ENCODE measurements at places on chromosomes 1 and 21.

DNA sequence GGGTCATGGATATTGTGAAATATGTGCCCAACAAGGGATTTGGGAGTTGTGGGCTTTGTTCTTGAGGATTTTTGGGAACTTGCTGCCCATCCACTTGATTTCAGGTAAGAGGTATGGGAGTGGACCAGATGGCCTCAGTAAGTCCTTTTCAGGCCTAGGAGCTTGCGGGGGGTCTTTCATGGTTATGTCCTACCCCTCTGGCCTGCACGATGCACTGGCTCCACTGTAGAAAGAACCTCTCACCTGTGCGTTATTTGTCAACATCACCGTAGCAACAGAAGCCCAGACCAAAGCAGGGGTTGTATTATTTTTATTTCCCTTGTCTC is 8.6 kb downstream of the RIIAD1 start:
- no peak for DNase-seq

- no peak for DNase-seq
Measured at GRCh38 chr1:228277491-228278431, 69.9 kb downstream of the OBSCN start.

- no peak for DNase-seq
Measured at GRCh38 chr1:243793298-243793697, 56.7 kb downstream of the AKT3 start.

DNA sequence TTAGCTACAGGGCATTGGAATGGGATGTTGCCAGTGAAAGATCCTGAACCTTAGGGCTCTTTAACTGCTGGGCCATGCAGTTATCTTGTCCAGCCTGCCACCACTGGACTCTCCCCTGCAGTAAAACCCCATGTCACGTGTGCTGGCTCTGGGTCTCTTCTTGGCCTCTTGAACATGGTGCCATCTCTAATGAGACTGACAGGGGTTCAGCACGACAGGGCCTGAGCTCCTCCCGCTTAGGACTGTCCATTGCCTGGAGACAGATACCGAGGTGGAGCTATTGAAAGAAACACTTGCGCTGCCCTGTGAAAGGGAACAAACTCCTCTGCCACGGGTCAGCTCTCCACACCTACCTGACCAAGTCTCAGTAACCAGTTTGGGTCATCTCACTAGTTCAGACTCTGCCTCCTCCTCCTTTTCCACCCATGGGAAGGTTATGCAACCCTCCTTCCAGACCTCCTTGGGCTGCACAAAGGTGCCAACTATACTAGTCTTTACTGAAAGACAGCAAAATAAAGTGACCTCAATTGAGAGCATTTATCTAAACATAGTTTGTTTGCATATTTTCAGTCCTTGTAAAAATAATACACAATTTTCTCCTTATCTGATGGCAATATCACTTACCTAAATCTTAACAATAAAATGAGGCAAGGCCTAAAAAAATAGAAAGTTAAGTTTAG is 66.0 kb downstream of the GNG12 start:
- no peak for DNase-seq

DNA sequence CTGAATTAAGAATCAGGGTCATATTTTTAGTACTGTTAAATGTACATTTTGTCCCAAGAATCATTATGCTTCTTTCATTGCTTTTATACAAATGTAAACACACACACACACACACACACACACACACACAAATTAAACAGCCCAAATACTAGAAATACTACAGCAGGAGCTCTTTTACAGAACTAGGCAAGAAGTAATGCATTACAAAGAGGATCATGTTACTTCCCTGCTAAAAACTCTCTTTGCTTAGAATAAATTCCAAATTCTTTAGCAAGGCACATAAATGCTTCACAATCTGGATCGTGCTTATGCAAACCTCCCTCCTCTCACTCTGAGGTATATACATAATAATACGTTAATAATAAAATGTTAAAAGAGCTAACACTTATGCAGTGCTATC is 720.4 kb upstream of the ADGRL4 start:
- no peak for DNase-seq

DNA sequence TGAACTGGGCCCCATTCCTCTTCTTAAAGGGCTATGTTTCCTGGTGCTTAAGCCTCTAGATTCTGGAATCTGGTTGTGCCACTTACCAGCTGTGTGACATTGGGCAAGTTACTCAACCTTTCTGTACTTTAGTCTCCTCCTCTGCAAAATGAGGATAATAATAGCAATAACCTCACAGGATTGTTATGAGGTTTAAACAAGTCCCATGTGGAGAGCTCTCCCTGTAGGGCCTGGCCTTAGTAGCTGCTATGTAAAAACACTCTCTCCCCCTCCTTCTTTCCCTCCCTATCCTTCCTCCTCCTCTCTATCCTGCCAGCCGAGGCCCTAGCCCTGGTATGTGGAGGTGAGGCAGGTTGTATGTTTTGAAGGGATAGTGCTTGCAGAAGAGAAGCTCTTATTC is 8.2 kb upstream of the PEAR1 start:
- DNase-seq: no peak

DNA sequence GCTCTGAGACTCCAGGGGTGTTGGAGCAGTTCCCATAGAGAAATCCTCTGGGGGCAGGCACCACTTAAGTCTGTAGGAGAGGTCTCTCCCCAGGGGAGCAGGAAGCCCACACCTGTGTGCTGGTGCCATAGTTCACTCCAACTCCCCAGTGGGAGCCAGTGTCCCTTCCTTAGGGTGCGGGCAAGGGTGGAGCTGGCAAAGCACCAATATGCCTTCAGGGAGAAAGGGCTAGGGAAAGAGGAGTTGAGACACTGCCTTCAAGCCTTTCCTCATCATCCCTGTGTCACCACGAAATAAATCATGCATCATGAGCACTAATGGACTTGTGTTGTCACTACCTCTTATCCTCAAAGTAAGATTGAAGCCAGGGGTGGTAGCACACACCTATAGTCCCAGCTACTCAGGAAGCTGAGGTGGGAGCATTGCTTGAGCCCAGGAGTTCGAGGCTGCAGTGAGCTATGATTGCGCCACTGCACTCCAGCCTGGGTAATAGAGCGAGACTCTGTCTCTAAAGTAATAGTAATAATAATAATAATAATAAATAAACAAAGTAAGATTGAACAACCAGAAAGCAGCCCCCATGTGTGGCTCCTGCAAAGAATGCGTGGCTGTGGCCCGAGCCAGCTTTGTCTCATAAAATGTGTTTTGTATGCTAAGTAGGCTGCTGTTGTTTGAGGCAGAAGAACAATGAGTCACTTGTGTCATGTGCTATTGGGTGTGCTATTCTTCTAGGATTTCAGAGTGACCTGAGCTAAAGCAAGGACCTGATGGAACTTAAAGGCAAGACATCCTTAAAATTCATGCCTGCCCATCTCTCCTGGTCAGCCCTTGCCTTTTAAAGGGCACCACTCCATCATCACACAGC is 6.7 kb upstream of the TIE1 start:
- no peak for DNase-seq

DNA sequence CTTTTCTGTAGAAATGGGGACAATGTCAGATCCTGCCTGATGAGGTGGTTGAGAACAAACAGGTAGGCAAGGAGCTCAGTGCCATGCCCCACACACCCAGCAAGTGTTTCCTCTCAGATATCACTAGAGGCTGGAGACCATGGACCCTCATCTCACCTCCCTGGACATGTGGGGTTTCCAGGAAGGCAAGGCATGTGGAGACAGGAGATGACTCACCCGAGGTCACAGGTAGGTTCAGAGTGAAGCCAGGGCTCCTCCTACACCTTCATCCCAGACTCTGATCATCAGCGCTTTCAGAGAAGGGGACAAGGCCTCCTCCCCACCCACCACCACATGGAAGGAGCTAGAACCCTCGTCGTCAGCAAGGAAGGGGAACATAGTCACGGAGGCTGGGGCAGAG is 69.2 kb downstream of the MATN1 start:
- no peak for DNase-seq

DNA sequence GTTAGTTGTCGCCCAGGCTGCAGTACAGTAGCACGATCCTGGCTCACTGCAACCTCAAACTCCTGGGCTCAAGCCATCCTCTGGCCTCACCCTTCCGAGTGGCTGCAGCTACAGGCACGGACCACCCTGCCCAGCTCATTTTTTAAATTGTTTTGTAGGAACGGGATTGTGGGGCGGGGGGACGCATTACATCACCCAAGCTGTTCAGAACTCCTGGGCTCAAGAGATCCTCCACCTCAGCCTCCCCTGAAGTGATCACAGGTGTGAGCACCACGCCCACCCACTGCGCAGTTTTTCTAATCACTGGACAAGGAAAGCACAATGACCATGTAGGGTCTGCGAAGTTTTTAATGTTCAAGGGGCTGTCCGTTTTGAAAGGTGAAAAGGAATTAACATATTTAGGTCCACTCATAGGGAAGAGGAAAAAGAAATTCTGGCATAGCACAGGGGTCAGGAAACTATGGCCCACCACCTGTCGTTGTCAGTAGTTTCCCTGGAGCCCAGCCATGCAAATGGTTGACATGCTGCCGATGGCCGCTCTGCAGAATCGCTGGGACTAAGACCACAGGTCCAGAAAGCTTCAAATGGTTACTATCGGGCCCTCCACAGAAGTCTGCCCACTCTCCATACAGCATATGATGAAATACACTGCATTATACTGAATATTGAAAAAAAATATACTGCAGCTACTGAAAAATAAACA is 26.0 kb downstream of the SETD4 start:
- DNase-seq: no peak

GRCh38 chr21:36415375-36415774 is 30.2 kb downstream of the CHAF1B start:
- DNase-seq: no peak

GRCh38 chr1:225652729-225653462 is at the start of gene ENAH:
ENAH (minus strand) TSS chr1:225653123; CDS start chr1:225652690, 433 bp downstream.
- DNase-seq: peak; percentile 16

DNA sequence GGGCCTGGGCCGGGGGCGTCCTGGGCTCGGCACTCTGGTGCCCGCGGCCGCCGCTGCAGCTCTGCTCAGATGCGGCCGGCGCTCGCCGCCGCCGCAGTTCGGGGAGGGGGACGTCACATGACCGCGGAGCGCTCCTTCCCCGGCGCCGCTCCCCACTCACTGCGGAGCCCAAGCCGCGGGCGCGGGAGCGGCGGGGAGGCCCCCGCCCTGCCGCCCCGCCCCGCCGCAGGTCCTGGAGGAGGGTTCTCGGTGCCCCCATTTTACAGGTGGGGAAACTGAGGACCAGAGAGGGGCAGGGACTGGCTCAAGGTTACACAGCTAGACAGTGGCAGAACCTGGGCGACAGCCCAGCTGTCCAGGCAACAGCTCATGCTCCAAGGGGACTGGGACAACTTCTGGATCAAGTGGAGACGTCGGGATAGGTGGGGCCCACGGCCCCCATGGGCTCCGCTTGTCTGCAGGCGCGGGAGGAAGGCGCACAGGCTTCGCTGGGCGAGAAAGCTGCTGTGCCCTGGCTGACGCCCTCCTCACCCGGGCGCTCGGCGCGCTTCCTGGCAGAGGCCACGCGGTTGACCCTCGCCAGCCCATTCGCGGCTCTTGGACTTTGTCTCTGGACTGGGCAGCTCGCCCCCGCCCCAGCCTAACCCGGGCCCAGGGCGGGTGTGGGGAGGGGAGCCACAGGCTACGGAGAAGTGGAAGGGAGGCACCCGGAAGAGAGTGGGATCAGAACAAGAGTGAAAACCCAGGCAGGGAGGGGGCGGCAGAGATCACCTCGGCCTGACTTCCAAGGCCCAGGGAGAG is at the start of gene RAP1GAP:
Gene RAP1GAP (minus strand): TSS at position 100 of the 801 bp plus-strand sequence. CDS start 49,325 bp downstream, outside the sequence.
- DNase-seq: peak; percentile 18

GRCh38 chr1:233121947-233122559 is 171.6 kb downstream of the NTPCR start:
- DNase-seq: no peak

DNA sequence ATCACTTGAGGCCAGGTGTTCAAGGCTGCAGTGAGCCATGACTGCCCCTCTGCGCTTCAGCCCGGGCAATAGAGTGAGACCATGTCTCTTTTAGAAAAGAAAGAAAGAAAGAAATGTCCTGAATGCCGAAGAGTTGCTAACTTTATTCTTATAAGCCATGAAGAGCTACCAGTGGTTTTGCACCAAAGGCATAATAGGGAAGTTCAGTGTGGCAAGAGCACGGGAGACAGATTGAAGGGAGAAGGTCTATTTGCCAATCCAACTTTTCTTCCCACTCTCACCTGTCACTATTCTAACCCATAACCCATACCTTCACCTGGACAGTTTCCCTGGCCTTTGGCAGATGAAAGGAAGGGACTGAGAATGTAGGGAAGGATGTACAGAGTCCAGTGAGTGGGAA is 4.4 kb upstream of the PEA15 start:
- DNase-seq: no peak

- no peak for DNase-seq
Measured at GRCh38 chr1:222547260-222547614, 667 bp downstream of the HHIPL2 start.

DNA sequence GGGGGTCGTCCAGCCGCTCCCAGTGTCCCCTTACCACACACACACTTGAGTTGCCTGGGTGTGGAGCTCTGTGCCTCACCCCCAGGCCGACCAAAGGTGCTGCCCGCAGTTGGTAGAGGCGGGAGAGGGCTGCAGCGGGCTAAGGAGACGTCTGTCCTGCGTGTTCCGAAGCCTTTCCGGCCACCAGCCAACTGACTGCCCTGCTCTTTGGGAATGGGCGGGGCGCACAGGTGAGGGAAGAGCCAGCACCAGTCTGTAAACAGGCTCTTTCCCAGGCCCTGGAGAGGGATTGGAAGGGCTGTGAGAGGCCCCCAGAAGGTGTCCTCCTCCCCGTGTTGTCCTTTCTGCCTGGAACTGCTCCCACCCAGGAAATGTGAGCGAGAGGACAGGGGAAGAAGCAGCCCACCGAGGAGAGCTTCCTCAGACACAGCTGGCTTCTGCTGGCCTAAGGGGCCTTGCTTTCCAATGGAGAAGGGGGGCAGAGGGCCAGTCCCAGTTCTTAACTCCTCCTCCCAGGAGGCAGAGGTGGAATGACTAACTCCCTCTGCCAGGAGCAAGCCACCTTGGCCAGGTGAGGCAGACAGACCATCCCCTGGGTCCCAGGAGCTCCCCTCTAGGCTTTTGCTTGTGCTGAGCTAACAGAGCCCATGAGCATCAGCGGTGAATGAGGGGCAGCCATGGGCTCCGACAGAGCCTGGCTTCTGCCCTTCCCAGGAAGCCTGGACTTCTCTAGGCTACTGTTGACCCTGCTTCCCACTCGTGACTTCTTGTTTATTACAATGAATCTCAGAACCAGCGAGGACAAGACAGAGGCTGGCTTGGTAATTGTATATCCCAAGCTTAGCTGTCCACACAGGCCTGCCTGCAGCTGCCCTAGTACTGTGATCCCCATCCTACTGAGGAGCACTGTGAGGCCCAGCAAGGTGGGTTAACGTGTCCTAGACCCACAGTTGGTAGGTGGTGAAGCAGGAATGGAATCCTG is 158.1 kb upstream of the COA6 start:
- no peak for DNase-seq

DNA sequence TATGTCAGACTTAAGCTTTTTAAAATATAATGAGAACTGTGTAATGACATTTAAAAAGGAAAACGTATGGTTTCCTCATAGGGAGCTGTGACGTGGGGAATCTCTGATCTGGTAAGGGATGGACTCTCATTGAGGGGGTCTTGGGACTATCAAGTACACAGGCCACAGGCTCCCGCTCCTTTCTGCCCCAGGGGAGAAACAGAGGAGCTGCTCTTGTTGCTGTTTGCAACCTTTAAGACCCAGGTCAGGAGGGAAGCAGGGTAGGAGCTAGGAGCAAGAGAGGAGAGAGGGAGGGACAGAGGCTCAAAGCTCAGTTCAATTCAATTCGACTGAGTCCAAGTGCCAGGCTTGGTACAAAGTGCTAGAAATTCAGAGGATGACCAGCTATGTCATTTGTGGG is 185.1 kb upstream of the CSF3R start:
- no peak for DNase-seq
